ENCODE measurements at places on chromosomes 7 and 10. TPM values are rescaled to one million over a fixed set of nuclear protein-coding genes. Genes with fewer than 3 reads are reported as not detected.

CSGALNACT2 gene
- total RNA-seq = 5.1 TPM

GRCh38 chr7:30212701-30213111, 71.7 kb upstream of the ZNRF2 start:
- DNase-seq = no peak

TAC1 gene
- 0.42 TPM for total RNA-seq

DNA sequence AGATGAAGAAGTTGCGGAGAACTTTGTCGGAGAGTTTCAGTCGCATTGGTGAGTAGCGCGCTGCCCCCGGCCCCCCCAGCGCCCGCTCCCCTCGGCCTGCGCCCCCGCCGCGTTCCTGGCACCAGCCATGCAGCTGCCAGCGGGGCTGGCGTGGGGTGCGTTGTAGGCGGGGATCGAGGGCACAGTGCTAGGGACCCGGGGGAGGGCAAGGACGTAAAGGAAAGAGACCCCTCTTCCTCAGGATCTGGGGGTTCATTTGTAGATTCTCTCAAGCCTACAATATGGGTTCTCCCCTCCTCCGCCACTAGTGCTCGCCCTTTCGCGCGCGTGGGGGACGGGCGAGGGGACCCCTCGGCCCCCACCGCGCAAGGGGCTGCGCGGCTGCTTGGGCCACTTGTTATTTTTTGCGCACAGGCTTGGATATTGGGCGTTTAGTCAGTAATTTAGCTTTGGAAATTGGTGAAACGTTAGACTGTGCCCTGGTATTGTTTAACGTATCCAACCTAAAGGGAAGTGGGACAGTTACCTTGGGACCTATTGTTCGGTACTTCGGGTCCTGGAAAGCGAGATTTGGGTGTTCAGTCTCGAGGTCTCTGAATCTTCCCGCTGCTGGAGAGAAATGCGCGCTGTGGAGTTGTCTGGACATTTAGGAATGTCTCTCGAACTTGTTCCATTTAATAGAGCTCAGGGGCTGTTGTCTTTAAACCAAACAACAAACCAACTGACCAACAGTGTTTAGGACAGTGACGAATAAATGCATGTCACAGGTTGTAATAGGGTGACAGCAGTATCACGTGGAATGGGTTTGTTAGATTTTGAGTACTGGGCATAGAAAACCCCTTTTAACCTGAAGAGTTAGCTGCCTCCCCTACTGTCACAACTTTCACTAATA, 796 bp downstream of the CDK14 start:
- DNase-seq = no peak
